ENCODE measurements at places on chromosomes 7 and 10. TPM values are rescaled to one million over a fixed set of nuclear protein-coding genes. Genes with fewer than 3 reads are reported as not detected.

The TMEM236 gene
- 0.65 TPM for total RNA-seq

The FAM25G gene
- total RNA-seq: not detected

The NRG3 gene
- 10.7 TPM for total RNA-seq

The ZNF22 gene
- 30.1 TPM for total RNA-seq

The TAS2R4 gene
- 0.22 TPM for total RNA-seq

The CLRN3 gene
- total RNA-seq: 0.22 TPM

All from lung microvascular endothelial cell (primary cell).